Muscle of back (tissue), 13 donors: ENCODE measurements at places on chromosomes 1 and 21.

GRCh38 chr1:202016022-202016810 is 5.8 kb downstream of the ELF3 start:
- peak; percentile 43 for DNase-seq

- DNase-seq, result no peak
These were observed 923.1 kb upstream of the NEGR1 start for GRCh38 chr1:73205294-73205973.

- peak; percentile 42 for DNase-seq
These were observed 104.7 kb downstream of the CAMTA1 start for GRCh38 chr1:6889875-6890480.

DNA sequence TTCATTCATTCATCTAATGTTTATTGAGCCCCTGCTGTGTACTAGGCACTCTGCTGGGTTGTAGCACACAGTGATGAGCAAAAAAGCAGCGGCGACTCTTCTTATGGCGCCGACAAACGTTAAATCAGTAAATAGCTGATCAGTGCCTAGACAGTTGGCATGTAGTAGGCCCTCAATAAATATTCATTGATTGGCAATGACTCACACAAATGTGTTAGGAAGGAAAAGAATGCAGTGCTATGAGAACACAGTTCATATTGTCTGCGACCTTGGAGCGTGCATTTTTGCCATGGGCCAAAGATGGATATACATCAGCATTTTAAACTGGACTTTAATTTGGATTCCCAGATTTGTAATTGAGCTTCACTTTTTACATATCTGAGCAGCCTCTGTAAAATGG is 52.0 kb downstream of the PRDM2 start:
- no peak for DNase-seq

DNA sequence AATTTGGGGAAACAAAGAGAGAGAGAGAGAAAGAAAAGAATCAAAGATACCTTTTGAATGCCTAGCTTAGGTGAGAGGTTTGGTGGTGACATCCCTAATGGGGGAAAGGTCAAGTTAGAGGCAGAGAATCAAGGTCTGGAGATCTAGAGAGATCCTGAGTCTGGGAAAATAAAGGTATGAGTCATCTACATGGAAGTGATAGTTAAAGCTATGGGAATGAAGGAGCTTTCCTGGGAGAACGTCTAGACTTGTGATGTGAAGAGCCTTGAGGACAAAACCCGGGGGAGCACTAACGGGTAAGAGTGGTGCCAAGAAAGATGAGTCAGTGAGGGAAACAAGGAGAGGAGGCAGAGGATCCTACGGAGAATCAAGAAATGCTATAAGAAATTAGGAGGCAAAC is 110.8 kb upstream of the RUNX1 start:
- DNase-seq, result no peak
